SHP77 (cell line): ENCODE measurements at places on chromosomes 6 and 20.

- no peak for DNase-seq
Measured at GRCh38 chr20:41480054-41480770, 113.6 kb upstream of the EMILIN3 start.

GRCh38 chr6:133369773-133370272, 128.7 kb downstream of the EYA4 start:
- DNase-seq = no peak

DNA sequence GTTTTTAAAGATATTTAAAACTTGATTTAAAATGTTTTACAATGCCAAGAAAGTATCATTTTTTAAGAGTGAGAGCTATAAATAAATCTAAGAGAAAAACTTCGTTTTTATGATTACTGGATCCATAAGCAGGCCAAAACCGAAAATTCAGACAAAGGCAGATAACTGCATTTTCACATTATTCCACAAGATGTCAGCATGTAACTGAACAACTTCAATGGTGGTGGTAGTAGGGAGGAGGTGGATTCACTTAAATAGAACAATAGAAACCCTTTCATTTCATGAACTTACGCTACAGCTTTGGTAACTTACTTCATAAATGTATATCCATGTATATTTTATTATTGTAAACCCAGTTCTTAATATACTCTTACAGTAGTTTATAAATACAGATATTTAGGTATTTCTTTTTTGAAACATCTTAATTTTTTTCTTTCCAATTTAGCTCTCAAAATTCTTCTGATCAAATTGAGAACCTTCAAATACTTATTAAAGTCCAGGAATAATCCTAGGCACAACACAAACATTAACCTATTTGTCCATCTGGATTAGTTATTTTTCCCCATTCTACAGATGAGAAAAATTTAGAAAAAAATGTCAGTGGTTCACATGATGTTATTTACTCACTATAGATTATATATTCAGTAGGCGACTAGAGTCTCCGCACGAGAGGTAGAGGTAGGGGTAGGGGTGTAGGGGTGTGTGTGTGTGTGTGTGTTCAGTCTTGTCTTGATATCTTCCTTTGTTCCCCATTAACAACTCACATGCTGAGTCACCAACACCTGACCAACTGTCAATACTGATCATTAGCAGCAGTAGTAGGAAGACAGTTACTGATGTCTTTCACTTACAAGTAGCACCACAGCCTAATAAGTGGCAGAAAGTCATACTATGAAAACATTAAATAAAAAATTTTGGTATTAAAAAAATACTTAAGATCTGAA, 111.5 kb downstream of the ARHGAP18 start:
- DNase-seq = peak; percentile 43

- no peak for DNase-seq
Measured at GRCh38 chr6:10101551-10102252, 313.2 kb downstream of the TFAP2A start.

- no peak for DNase-seq
Measured at GRCh38 chr20:60013296-60014139, 55.3 kb downstream of the CDH26 start.
